ENCODE measurements at places on chromosomes 16 and 17. TPM values are rescaled to one million over a fixed set of nuclear protein-coding genes. Genes with fewer than 3 reads are reported as not detected.

PDIA2 gene
- total RNA-seq, result not detected

KRTAP2-1 gene
- not detected for total RNA-seq

DLX3 gene
- 0.08 TPM for total RNA-seq

KCNJ18 gene
- total RNA-seq, result not detected

SCRN2 gene
- total RNA-seq, result 18.4 TPM

COL1A1 gene
- total RNA-seq, result 0.65 TPM

All from activated CD8-positive, alpha-beta memory T cell treated with anti-CD3 and anti-CD28 coated beads for 36 hours (primary cell).